ENCODE measurements at places on chromosomes 1 and 21. TPM values are rescaled to one million over a fixed set of nuclear protein-coding genes. Genes with fewer than 3 reads are reported as not detected.

ELAPOR1 gene
- polyA plus RNA-seq = 0.28 TPM

- no peak for DNase-seq
These were observed 10.1 kb downstream of the KRTAP22-2 start for GRCh38 chr21:30580132-30580531.

GRCh38 chr1:217090060-217090911, 367.1 kb upstream of the ESRRG start:
- DNase-seq = no peak

DNA sequence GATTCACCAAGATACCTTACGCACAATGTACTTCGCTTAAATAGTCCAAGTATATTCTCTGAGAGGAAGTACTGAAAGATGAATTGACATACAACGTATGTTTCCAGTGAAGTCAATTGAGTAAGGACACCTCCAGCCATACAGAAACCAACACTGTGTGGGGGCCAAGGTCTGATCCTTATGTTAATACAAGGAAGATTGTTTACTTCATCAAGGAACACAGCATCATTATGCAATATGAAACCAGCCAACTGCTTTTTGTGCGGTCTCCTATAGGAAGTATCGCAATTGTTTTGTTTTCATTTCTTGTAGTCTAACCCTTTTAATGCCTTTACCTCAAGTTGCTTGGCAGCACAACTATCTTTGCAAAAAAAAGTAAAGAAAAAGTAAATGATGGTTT, 28.2 kb upstream of the TEKT2 start:
- DNase-seq = no peak

DNA sequence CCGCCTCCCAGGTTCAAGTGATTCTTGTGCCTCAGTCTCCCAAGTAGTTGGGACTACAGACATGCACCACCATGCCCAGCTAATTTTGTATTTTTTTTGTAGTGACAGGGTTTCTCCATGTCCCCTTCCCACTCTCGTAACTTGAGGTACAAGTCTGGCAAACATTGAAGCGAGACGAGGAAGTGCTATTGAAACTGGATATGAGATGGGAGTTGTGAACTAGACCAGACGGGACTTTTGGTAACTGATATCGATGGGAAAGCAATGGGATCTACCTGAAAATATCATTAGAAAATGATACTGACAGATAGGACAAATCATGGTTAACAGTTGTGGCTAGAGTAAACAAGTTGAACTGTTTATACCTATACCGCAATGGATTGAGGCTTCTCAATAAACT, 95.2 kb upstream of the TRABD2B start:
- no peak for DNase-seq

GRCh38 chr1:54377040-54377691, 29.0 kb downstream of the SSBP3 start:
- DNase-seq = no peak

GRCh38 chr1:213995603-213996002, 7.8 kb downstream of the PROX1 start:
- no peak for DNase-seq

Measured in kidney (tissue), 22 donors.